ENCODE measurements at places on chromosomes 16 and 17. TPM values are rescaled to one million over a fixed set of nuclear protein-coding genes. Genes with fewer than 3 reads are reported as not detected.

Gene HSD11B2
- total RNA-seq: 13.6 TPM

Gene TNS4
- 0.58 TPM for total RNA-seq

Gene SUMO2
- total RNA-seq: 553 TPM

Gene EVPL
- 8.2 TPM for total RNA-seq

GRCh38 chr16:1007284-1007850 is 25.8 kb downstream of the SOX8 start:
- DNase-seq: no peak

- DNase-seq: peak; percentile 48
Measured at GRCh38 chr17:43839670-43840108, 6.7 kb upstream of the MPP3 start.

DNA sequence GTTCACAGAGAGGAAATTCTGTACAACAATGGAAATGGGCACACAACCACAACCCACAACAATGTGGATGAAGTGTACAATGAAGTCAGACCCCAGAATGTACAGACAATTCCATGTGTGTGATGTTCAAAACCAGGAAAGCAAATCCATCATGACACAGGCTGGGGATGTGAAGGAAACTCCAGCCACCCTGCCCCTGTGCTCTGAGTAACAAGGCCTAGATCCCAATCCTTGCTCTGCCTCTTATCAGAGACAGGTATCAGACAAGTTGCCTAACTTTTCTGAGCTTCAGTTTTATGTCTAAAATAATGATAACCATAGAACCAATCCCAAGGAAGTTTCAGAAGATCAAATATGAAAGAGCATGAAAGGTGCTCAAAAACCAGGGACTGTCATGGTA is 1.8 kb upstream of the C16orf95 start:
- no peak for DNase-seq

DNA sequence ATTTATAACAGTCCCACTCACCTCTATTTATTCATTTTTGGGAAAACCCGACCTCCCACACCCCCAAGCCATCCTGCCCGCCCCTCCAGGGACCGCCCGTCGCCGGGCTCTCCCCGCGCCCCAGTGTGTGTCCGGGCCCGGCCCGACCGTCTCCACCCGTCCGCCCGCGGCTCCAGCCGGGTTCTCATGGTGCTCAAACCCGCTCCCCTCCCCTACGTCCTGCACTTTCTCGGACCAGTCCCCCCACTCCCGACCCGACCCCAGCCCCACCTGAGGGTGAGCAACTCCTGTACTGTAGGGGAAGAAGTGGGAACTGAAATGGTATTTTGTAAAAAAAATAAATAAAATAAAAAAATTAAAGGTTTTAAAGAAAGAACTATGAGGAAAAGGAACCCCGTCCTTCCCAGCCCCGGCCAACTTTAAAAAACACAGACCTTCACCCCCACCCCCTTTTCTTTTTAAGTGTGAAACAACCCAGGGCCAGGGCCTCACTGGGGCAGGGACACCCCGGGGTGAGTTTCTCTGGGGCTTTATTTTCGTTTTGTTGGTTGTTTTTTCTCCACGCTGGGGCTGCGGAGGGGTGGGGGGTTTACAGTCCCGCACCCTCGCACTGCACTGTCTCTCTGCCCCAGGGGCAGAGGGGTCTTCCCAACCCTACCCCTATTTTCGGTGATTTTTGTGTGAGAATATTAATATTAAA is 638 bp upstream of the TMEM88 start:
- no peak for DNase-seq

- no peak for DNase-seq
Measured at GRCh38 chr16:50925758-50926357, 184.0 kb downstream of the CYLD start.

GRCh38 chr17:28973425-28973824 is 22.1 kb upstream of the PHF12 start:
- no peak for DNase-seq

DNA sequence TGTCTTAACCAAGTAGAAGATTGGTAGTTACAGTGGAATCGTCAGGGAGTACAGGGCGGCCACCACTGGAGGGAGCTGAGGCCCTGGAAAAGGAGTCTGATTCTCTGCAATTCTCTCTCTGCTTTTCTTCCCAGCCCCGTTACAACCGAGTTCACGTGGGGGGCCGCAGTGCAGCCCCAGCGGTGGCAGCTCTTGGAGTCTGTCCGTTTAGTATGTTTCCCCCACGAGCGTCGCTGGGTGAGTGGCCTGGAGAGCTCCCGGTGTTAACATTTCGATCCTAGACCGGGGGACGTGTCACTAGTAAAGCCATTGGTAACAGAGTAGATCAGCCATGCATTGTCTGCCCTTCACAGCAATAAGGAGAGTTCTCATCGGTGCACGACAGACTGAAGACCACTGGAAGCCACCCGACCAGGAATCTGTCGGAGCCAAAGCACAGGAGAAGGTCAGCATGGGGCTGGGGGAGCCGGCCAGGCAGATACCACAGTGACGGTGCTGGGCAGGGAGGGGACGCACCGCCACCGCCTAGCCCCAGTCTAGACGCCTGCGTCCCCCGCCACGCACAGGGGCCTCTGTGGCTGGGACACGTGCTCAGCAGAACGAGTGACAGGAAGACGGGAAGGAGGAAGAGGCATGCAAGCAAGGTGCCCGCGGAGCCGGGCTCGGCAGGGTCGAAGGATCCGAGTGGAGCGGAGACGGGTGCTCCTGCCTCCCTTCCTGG is 15.7 kb downstream of the SLC16A3 start:
- DNase-seq: no peak

DNA sequence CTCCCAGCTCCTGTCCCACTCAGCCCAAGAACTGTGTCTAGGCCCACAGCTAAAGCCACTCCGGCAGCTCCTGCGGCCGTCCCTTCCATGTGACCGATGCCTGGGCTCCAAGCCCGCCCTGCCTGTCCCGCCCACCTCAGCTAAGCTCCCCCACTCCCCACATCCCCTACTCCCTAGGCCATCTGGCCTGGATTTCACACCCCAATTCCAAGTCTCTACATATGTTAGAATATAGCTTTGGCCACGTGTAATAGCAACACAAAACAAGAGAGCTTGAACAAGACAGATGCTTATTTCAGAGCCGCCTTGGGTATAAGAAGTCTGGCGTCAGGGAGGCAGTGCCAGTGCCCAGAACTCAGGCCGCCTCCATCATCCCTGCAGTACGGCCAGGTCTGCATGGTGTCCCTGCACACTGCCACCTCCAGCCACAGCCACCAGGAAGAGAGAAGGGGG is 30.0 kb upstream of the USP22 start:
- no peak for DNase-seq

DNA sequence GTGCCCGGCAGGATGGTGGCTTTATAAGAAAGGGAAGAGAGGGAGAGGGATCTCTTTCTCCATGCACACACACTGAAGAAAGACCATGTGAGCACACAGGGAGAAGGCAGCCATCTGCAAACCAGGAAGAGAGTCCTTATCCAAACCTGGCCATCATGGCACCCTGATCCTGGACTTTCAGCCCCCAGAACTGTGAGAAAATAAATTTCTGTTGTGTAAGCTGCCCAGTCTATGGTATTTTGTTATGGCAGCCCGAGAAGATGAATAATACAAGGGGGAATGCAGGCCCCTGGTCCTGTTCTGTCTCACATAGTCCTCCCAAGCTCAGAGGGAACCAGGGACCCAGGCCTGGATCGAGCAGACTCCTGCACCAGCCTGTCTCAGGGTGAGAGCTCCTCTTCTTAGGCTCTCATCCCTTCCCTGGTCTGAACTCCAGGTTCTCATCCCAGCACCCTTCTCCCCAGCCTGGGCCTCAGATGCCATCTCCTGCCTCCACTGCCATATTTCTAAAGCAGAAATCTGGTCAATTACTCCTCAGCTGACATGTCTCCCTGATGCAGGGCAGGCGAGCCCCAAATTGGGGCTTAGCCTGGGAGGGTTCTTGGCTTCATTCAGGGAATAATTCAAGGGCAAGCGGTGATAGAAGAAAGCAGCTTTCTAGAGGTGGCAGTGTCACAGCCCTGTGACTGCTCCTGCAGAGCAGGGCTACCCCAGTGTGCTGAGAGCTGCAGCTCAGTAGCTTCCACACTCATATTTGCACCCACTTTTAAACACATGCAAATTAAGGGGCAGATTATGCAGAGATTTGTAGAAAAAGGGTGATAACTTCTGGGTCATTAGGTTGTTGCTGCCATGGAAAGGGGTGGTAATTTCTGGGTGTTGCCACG is 28.8 kb downstream of the IGFBP4 start:
- DNase-seq: no peak

DNA sequence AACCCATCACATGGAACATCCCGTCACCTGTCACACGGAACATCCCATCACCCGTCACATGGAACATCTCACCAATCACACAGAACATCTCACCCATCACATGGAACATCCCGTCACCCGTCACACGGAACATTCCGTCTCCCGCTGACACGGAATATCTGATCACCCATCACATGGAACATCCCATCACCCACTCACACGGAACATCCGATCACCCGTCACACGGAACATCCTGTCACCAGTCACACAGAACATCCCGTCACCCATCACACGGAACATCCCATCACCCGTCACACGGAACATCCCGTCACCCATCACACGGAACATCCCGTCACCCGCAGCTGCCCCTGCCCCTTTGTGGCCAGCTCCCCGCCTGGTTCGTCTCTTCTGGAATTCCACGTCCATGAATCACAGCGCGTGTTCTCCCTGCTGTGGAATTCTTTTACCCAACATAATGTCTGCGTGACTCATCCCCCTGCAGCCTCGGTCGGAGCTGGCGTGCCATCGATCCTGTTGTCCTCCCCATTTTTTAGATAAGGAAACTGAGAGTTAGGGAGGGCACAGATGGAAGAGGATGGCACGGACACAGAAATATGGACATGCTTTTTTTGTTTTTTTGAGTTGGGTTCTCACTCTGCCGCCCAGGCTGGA is 5.6 kb downstream of the CPNE7 start:
- peak; percentile 50 for DNase-seq

- DNase-seq: no peak
Measured at GRCh38 chr17:7972131-7972785, 30.2 kb upstream of the GUCY2D start.

- no peak for DNase-seq
Measured at GRCh38 chr17:56502120-56502654, 91.3 kb upstream of the NOG start.

DNA sequence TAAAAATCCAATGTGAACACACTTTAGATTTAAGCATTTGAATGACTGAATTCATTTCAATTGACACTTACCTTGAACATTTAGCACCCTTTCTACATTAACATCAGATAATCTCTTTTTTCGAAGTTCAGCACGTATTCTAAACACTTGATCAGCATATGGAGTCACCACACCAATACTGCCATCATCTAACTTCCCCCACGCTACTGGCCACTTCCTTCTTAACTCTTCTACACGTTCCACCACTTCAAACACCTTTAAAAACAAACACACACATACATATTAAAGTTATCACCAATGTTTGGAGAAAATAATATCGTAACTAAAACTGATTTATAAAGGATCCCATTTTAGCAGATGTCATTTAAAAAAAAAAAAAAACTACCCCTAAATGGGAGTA is 93.5 kb downstream of the CACNG1 start:
- DNase-seq: no peak
